ENCODE measurements at places on chromosomes 4 and X.

- no peak for DNase-seq
These were observed 329.5 kb upstream of the ZFP42 start for GRCh38 chr4:187666034-187666433.

DNA sequence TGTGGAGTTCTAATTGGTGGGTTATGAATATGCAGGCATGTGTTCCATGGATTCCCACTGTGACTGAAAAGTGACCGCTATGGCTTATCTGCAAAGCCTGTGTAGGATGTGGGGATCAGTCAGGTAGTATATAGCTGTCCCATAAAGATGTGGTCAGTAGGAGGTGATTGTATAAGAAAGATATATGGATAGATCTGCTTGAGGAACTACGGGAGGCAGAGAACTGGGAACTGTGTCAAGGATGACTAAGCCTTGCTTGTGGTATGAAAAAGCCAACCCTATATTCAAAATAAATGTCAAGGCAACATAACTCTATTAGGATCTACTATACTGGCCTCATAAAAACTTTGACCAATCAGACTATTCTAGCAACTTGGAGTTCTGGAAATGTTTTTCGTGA is 185.2 kb downstream of the KLHL4 start:
- no peak for DNase-seq

DNA sequence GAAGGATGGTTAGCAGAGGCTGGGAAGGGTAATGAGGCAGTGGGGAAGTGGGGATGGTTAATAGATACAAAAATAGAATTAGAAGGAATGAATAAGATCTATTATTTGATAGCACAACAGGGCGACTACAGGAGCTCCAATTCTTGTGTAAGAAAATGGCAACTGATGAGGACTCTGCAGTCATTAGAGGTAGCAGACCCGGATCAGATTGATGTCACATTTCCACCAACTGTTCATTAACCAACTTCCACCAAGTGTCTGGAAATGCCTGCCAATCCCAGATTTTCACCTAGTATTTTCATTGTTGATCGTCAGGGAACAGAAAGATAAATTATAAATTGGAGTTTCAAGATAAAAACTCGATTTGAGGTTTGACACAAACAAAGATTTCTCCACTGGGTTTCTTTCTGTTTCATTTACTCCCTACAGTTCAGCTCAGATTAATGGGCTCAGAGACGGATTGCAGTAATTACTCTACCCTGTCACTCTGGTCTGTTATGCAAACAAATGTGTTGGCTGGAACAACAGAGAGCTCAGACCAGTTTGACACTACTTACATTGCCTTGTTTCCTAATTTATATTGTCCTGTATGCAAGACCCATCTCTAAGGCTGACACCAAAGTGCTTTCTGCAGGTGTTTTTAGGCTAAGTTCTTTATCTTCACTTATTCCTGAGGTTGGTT is 909.2 kb upstream of the PRKX start:
- no peak for DNase-seq

GRCh38 chr4:137394018-137394417 is 138.3 kb downstream of the PCDH18 start:
- DNase-seq: no peak

DNA sequence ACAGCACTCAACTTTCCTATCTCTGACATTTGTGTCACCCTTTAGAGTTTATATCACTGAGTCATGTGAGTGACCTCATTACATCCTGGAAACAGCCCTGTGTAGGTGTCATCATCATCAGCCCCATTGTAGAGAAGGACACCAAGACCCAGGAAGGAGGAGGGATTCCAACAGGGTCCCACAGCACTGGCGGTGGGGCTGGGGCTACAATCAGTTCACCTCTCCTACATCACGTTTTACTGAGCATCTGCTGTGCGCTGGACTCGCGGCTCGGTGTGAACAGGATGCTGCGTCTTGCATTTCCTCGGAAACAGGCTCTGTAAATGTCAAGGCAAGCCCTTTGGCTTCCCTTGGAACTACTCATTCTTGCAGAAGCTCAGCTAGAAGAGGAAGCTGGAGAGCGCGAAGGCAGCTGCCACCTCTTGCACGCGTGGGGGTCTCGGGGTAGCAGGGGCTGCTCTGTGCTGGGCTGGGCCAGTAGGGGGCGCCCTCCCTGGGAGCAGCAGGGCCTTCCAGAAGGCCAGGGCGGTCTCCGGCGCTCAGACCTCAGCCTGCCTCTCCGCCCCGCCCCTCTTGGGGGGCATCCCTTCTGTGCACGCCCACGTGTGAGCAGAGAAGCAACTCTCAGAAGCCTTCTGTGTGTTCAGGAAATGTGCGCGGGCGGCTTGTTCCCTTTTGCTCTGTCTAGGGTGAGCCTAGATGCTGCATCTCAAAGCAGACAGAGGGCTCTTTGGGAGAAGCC is 29.0 kb downstream of the REELD1 start:
- DNase-seq: peak; percentile 34

DNA sequence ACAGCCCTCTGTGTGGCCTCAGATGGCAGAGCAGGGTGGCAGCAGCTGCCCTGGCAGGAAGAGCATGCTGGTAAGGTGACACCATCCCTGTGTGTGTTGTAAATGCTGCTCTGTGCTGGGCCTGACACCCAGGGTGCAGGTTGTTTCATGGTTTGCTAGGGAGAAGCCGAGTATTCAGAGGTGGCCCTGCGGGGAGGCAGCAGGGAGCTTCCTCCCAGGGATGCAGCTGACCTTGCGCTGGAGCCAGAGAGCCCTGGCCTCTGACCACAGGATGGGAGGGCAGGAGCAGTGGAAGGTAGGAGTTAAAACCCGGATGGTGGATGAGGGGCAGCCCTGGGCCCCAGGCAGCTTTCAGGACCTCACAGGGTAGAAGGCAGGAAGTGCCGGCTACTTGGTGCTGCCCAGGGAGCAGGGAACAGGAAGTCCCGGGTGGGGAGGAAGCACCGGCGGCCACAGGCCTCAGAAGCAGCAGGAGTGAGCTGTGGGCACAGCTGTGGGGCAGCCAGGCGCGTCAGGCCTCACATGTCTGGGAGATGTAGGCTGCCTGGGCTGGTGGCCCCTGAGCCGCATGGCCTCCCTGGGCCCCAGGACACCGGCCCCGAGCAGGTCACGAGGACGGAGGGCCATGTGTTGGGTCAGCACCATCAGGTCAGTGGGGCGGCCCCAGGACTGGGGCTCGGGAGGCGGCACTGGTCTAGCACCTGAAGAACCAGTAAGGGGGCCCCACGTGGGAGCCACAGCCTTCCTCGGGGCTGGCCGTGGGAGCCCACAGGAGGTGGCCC is 19.1 kb downstream of the SH3BP2 start:
- DNase-seq: peak; percentile 50

GRCh38 chr4:159141193-159141592 is 38.3 kb downstream of the RAPGEF2 start:
- DNase-seq: peak; percentile 22

DNA sequence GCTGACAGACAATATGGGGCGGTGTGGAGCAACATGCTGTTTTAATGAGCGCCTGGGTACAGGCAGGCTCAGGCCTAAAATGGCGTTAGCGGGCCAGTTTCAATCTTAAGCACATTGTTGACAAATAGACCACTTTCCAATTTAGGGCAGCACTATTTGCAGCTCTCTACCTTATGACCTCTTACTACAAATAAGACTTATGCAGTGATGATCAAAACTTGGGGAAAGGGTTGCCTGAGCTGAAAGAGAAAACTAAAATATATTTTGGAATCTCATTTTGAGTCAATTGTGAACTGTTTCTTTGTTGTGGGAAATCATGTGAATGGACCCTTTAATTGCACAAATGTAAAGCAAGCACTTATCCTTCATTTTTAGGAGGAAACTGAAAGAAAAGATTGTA is 25.5 kb upstream of the GPAT3 start:
- DNase-seq: no peak

- no peak for DNase-seq
These were observed 195.9 kb downstream of the CHM start for GRCh38 chrX:85851418-85851817.

DNA sequence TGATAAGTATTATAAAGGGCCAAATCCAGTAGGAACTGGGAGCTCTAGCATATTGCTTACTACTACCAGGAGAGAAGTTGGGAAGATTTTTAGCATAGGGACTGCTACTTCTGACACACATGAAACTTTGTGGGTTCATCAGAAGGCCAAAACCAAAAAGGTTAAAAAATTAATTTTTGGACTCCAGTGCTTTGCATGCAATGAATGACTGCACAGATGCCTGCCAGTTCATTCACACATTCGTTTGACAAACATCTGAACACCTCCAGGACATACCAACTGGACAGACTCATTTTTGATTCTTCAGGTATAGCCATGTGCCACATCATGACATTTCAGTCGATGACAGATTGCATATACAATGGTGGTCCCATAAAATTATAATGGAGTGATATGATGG is 79.8 kb downstream of the MID1IP1 start:
- DNase-seq: no peak

DNA sequence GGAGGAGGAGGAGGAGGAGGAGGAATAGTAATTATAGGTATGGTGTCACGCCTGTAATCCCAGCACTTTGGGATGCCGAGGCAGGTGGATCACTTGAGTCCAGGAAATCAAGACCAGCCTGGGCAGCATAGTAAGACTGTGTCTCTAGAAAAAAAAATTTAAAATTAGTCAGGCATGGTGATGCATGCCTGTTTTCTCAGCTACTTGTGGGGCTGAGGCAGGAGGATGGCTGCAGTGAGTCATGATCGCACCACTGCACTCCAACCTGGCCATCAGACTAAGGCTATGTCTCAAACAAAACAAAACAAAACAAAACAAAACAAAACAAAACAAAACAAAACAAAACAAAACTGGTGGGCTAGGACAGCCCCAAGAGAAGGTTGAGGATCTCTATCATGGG is 3.0 kb downstream of the STARD8 start:
- DNase-seq: no peak
